Left renal cortex interstitium (tissue), 4 donors: ENCODE measurements at places on chromosomes 13 and 19.
A peak's percentile ranks its signal among the peaks of the same experiment; 100 is the strongest.

DNA sequence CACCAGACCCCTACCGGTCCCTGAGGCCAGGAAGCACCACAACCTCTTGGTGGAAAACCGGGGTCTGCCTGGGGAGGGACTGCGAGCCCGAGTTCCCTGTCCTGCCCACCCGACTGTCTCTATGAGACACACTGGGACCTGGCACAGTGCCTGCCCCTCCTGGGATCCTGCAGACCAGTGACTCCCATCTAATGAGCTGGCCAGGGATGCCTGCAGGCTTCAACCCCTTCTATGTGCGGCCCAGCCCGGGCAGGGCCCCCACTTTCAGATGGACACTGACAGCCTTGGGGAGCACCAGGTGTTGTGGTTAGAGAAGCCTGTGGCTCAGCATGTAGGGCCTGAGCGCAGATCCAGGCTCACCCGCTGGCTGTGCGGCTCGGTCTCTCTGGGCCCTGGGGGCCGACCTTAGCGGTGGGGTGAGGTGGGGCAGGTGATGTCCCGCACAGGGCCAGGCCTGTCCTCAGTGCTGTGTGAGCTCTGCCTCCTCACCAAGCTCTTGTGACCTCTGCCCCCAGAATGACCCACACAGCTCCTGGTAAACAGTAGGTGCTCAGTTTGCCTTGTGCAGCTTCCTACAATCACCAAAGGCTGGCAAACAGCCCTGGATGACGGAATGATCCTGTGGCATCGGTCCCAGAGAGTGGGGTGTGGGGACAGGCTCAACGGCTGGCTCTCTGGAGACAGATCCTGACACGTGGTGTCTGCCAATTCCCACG is 17.9 kb upstream of the CACTIN start:
- no peak for DNase-seq

DNA sequence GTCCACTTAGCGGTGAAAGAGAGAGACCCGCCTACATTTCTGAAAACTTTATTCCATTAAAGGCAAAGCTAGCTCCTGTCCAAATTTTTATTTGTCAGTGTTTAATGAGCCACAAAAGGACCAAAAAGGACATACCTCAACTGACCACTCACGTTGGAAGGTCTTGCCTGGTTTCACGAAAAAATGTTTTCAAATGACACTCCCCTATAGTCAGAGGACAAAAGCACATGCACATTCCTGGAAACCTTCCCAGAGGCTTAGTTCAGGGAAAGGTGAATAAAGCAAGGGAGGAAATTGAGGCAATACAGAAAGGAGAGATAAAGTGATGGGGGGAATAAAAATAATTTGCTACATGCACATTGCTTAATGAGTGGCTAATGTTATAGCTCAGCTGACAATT is 55.6 kb downstream of the DOCK9 start:
- no peak for DNase-seq

- no peak for DNase-seq
These were observed 213.1 kb upstream of the TMTC4 start for GRCh38 chr13:100887729-100888151.

DNA sequence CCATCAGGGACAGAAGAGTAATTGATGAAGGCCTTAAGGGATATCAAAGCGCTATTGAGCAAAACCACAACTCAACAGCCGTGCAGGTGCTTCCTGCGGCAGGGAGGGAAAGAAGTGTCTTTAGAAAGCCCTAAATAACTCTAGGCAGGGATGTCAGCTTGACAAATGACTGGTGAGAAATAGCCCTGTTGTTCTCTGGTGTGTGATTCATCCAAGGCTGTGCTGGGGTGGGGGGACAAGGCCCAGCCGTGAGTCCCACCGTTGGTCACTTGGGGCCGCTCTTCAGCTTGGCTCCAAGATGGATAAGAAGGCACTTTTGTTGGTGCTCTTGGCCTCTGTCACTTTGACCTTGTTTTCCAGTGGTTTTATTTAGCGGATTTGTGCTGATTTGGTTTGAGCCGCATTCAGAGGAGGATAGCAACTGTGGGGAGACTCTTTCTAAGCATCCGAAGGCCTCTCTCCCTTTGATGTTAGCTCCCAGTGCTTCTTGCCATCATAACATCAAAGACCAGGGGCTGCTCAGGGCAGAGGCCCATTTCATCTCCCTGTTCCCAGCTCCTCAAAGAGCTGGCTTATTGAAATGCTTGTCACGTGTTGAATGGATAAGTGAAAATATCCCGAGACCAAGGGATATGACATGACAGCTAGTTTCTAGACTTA is 130.3 kb upstream of the SERP2 start:
- DNase-seq = no peak

DNA sequence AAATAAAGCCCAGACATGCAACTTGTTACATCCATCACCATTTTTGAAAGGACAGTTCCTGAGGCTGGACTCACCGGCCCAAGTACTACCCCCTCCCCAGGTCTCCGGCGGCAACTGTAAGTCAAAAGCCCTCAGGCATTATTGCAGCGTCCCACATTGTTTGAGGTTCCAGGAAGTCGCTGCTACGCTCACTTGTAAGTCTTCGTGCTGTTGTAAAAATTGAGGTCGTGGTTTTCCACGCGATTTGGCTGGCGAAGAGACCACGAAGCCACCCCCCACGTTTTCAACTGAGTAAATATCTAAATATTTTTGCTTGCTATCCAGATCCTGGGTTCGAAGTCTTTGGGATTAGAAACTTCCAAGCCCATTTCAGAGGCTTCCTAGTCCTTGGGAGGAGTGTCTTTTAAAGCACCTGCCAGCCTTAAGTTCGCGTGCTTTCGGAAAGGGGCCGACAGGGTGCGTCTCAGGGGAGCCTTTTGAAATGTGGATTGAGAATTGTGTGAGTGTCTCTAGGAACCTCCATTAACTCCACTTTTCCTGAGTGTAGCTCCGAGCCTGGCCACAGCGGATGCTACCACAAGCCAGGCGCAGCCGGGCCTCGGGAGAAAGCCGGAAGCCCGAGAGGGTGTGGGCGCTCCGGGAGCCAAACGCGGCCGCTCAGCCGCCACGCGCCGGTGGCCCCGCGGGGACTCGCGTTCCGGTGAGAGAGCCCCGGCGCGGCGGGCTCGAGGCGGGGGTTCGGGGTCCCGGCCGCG is 434 bp upstream of the FNDC3A start:
- peak; percentile 65 for DNase-seq

- DNase-seq = no peak
These were observed 7.2 kb downstream of the RAB20 start for GRCh38 chr13:110554227-110554836.

GRCh38 chr13:99133848-99134247 is 66.8 kb upstream of the UBAC2 start:
- no peak for DNase-seq

DNA sequence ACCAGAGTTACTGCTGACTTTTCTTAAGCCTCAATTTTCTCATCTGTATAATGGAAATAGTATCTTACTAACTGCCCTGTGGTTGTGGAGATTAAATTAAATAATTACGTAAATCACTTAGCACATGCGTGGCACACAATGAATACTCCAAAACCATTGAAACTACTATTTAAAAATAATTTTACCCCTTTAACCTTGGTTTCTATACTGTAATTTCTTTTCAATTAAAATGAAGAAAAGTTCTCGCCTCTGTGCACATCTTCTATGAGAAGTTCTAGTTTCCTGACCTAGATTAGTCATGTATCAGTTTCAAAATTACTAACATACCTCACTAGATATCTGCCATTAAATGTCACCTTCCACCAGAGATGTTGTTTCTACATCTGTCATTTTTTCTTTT is 5.7 kb downstream of the SLITRK1 start:
- DNase-seq = no peak

DNA sequence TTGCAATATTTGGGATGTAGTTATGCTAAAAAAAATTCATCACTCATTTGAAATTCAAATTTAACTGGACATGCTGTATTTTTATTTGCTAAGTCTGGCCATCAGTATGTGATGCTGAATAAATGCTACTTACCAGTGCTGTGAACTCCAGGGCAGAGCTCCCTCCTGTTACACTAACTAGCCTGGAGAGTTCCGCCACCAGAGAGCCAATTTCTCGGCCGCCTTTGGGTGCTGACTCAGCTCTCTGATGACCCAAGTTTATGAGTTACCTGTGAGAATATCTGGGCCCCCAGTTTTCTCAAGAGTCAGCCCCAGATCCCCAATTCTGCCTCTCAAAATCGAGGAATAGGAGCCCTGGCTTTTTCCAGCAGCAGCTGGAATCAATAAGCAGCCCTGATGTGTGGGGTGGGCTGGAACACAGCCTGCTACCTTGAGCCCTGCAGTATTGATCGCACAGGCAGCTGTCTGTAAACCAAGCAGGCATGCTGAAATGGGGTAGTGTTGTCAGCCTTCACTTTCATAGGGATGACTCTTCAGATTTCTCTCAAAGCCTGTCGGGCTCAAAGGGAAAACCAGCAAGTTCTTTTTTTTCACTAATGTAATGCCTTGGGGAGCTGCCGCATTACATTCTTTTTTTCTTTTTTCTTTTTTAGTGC is 113.7 kb downstream of the DNAJC15 start:
- no peak for DNase-seq

- no peak for DNase-seq
These were observed 47.7 kb upstream of the USPL1 start for GRCh38 chr13:30569901-30570576.

- no peak for DNase-seq
These were observed 2.0 kb downstream of the FBL start for GRCh38 chr19:39843919-39844793.

GRCh38 chr13:28657784-28658538 is 969 bp upstream of the POMP start:
- DNase-seq = no peak

GRCh38 chr13:80173224-80173623 is 167.7 kb downstream of the SPRY2 start:
- no peak for DNase-seq

- DNase-seq = no peak
These were observed 56.7 kb downstream of the STARD13 start for GRCh38 chr13:33228648-33229445.

DNA sequence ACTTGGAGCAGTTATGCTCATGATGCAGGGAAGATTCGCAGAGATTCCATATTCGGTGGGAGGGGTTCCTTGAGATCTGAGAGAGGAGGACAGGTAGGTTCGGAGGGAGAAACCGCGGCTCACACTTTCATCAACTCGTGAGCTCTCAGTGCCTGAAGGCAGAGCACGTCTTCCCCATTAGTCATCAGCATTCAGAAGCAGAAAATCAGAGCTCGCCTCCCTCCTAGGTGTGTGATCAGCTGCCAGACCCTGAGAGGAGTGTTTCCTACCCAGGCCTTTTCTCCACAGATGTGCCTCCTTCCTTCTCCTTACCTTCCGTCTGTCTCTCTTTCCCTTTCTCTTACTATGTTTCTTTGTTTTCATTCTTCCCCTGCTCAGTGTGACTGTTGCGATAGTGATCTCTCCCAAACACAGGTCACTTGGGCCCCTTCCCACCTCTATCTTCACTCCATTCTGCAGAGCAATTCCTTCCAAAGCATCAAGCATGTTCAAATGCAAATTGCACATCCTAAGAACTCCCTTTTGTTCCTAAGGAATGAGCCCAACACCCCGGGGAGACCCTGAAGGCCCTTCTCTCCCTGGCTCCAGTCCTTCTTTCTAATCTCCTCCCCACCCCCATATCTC is 389.5 kb downstream of the UQCRFS1 start:
- DNase-seq = no peak

DNA sequence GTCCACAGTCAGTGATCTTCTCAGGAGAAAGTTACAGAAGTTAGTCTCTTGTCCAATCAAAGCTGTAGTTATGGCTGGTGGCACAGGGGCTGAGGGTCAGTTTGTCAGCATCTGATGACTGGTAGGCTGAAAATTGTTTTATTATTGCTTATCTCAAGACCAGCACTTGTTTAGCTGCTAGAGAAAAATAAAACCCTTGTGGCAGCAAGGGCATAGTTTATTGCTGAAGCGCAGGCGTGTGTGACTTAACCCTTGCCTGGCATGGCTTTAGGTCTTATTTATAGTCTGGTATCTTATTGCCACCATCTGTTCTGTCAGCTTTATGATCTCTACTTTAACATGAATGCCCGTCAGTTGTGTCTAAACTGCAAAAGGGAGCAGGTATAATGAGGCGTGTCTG is 154.7 kb downstream of the USP12 start:
- DNase-seq = no peak

GRCh38 chr13:97341135-97341534 is 92.8 kb upstream of the RAP2A start:
- DNase-seq = no peak

GRCh38 chr19:48896191-48896720 is 2.3 kb downstream of the TULP2 start:
- no peak for DNase-seq

DNA sequence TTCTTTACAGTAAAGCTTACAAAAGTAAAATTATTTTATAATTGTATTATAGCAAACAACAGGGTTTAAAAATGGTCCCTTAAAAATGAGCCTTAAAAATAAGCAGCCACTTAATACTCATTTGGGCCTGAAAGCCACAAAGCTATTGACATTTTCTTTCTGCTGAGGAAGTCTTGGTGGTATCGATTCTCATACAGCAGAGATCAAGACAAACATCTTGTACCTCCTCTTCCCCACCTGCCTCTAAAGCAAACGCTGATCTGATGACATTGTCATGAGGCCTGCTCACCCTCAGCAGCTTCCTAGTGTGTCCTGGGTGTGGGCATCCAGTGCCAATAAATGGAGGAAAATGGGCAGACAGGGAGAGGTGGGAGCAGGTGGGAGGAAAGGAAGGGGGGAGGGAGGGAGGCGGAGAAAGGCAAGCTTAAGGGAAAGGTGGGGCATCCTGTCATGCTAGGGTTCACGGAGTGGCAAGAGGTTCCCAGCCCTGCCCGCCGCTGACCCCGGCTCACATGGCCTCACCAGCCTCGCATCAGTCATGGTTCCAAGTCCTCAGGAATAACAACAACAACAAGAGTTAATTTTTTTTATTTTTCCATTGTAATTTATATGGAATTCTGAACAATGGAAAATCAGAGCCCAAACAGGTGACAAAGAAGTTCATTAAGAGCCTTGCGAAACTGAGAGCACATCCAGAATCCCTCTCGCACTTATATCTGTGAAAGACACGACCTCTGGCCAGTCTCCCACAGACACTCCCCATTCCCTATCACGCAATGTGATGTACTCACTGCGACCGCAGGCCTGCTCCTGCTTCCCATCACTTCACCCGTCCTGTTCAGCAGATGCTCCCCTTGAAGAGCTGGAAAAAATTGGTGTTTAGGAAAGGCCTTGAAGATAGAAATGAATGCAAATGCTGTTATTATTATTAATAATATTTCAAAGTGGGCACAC is 15.1 kb upstream of the ATP11A start:
- no peak for DNase-seq

- DNase-seq = no peak
These were observed 15.0 kb downstream of the SLC25A42 start for GRCh38 chr19:19078801-19079200.

DNA sequence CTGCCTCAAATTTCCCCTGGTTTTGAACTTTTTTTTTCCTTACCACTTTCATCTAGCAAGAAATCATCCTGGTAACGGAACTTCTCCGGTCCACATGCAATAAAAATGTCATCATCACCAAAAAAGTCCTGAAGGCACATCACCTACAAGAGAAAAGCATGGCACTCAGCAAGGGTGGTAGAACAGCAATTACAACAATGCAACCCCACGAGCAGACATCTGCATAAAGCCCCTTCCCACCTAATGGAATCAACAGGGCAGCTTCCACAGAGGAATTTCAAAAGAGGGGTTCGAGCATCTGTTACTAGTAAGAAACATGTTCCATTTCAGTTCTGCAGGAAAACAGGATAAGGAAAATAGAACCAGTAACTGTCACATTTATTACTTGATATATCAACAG is 183.9 kb downstream of the DCLK1 start:
- no peak for DNase-seq
